ENCODE measurements at places on chromosomes 4 and X. TPM values are rescaled to one million over a fixed set of nuclear protein-coding genes. Genes with fewer than 3 reads are reported as not detected.
A peak's percentile ranks its signal among the peaks of the same experiment; 100 is the strongest.

DNA sequence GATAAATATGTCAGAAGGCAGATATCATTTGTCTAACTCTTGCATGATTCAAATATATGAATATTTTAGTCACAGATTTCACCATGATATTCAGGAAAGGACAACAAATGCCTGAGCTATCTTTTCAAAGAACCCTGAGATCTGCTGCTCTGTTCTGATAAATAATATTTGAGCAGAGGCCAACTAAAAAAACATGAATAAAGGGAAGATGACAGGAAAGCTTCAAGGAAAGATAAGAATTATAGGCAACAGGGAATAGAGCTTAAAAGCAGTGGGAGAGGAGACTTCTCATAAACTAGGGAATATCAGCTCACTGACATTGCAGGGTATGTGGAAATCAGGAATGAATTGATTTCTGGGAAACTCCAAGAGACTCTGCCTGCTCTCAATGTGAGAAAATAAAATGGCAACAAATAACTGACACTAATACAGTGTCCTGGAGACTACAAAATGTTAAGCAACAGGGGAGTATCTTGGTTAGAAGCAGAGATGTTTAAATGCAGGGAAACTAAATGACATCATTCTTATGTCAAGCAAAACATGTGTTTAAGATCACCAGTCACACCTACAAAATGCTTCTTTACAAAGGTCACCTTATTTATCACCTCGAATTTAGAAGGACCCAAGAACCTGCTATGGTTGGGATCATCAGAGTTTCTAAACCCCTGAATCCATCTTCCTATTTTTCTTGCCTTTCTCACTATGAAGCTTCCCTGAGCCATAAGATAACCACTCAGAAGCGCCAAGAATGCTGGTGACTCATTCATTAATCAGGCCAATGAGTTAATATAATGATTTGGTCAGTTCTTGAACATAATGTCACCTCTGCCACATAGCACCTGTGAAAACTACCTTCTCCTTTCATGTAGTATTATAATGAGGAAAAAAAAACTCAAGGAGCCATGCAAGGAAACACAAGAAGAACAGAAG, 78.1 kb downstream of the NDST3 start:
- H3K27ac ChIP-seq = peak overlapping the region; percentile 31
- DNase-seq = no peak
- no peaks in the 10 kb centered on the region for H3K27me3 ChIP-seq
- H3K4me3 ChIP-seq = no peak overlapping the region

- no peaks in the 10 kb centered on the region for H3K27me3 ChIP-seq
- no peak overlapping the region for H3K4me3 ChIP-seq
- H3K36me3 ChIP-seq = no peaks in the 10 kb centered on the region
- peaks cover 35% of the 10 kb centered on the region for H3K4me1 ChIP-seq
- DNase-seq = no peak
- no peak overlapping the region for H3K27ac ChIP-seq
Measured at GRCh38 chr4:41218703-41219102, 4.4 kb upstream of the APBB2 start.

GRCh38 chr4:184061582-184061981, 156.1 kb downstream of the ENPP6 start:
- H3K27me3 ChIP-seq = no peaks in the 10 kb centered on the region
- H3K4me1 ChIP-seq = peaks cover 12% of the 10 kb centered on the region
- no peak overlapping the region for H3K27ac ChIP-seq

Gene PAGE5
- total RNA-seq = not detected

GRCh38 chr4:81257816-81258215, 42.8 kb upstream of the PRKG2 start:
- no peak overlapping the region for H3K4me3 ChIP-seq
- no peaks in the 10 kb centered on the region for H3K36me3 ChIP-seq
- H3K27ac ChIP-seq = no peak overlapping the region
- DNase-seq = no peak

Gene CLNK
- total RNA-seq = not detected
